Mesendoderm (in vitro differentiated cells): ENCODE measurements at places on chromosomes 2 and 18.

DNA sequence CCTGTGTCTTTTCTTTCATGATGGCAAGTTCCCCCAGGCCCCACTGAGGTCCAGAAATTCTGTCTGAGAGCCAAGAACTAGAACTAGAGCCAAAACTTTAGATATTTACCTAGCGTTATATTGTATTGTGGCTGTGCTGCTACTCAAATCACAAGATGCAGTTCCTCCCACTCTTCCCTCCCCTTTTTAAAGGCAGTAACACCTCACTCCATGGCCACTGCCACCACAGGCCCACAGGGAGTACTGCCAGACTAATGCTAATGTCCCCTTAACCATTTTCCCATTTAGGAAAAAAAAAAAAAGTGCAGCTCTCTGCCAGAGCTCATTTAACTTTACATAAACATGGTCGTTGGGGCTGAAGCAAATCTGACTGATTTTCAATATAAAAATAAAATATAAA lies 99.7 kb upstream of the KYNU start:
- DNase-seq = peak; percentile 26

DNA sequence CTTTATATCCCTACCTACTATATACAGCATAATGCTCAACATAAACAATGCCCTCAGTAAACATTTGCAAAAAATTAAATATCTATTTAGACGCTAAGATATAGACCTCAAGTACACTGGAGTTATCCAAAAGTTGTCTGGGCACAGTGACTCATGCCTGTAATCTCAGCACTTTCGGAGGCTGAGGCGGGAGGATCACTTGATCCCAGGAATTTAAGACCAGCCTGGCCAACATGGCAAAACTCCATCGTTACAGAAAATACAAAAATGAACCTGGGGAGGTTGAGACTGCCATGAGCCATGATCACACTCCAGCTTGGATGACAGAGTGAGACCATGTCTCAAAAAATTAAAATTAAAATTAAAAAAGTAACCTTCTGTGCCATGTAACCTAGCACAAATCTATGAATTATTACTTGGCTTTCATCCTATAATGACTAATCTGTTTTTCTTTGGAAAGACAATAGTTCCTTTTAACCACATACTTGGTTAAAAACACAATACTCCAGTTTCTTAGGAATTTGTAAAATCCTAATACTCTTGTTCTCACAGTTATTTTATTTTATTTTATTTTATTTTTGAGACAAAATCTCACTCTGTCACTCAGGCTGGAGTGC lies 6.7 kb upstream of the TNFAIP6 start:
- DNase-seq = no peak

- no peak for DNase-seq
Observed at GRCh38 chr18:44536046-44536445, 144.6 kb upstream of the SETBP1 start.

DNA sequence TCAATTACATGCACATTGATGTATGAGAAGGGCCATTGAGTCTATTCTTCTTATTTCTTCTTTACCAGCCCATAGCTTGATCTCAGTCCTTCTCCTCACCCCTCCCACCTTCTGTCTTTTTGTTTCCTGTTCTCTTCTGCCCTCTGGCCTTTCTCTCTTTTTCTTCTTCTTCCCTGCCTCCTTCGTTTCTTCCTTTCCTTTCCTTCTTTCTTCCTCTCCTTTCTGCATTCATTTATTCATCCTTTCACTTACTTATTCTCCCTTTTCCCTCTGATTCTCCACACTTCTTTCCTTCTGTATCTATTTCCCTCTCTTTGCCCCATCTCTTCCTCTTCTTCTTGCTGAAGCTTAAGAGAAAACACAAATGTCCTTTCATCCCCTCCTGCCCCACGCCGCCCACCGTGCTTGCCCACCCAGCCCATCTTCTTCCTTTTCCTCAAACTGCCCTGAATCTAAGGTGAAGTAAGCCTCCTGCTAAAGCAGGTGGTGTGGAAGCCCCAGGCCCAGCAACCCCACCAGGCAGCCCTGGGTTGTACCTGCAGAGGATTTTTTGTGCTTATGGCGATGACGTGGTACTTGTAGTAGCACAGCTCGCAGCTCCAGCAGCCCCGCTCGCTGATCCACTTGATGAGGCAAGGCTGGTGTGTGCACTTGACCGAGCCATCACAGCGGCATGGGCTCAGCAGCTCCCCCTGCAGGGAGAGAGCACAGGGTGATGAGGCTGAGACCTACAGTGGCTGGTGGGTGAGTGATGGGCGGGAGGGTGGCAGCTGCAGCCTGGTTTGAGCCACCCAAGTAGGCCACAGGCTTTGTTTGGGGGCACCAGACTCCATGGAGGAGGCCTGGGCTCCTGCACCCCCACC lies 89.0 kb downstream of the MARCHF4 start:
- peak; percentile 87 for DNase-seq

- no peak for DNase-seq
Observed at GRCh38 chr2:170243118-170243837, 65.3 kb downstream of the MYO3B start.

DNA sequence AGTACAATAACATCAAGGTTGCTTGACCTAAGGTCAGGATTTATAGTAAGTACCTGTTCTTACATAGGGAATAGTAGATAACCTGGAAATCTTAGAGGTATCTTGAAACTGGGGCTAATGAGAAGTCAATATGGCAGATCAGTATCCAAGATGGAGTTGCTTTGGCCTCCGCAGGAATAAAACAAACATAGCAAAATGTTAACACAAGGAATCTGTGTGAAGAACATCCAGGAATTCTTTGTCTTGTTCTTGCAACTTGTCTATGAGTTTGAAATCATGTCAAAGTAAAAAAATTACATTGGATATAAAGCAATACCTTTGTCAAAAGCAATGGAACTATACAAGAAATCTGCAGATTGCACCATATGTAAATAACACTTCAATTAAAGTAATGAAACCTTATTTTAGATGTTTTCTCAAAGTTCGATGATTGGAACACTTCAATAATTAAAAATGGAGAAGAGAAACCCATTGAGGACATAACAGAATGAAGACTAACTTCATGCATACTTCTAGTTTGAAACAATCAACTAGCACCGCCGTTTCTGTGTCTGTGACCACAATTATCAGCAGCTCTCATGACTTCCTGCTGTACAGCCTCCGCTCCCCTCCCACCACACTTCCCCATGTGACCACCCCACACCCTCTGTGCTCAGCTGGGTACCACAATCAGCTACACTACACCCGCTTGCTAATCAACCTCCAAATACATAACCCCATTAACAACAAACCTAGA lies 27.6 kb downstream of the C2orf76 start:
- DNase-seq = no peak

DNA sequence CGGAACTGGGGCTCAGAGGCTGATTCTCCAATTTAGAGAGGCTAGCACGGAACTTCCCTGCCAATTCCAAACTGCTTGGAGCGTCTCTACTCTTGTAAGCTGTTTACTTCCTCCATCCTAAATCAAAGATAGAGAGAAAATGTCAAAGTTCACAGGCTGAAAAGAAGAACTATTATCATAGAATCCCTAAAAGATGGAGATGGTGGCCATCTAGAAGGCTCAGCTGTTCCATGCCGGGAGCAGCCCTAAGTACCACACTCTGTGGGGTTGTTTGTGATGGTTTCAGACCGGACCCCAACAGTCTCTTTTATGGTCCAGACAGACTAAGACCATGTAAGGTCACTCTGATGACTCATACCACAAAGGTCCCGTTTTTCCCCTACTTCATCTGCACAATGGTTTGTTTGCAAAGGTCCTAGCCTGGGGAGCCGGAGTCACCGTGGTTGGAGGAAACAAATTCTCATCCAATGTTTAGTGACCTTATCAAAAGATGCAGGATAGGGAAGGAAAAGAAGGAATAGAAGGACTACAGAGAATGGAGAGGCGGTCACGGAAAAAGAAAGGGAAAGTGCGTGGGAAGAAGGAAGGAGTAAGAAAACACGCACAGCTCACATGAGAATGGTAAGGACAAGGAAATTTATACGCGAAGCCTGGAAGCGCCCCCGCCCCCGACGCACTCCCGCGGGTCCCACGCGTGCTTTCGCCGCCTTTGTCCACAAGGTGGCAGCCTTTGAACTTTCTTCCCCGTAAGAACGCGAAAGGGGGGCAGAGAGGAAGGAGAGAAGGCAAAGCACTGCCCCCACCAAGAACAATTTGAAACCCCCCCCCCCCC lies 453 bp upstream of the ANTXR1 start:
- DNase-seq = peak; percentile 55

GRCh38 chr18:74153377-74153776 lies 5.1 kb downstream of the TIMM21 start:
- no peak for DNase-seq
